DMS 273 treated with DMSO at 0.1 percent for 48 hours (cell line): ENCODE measurements at places on chromosomes 2 and 18.

- no peak for DNase-seq
Observed at GRCh38 chr2:46800625-46801349, 114.8 kb downstream of the MCFD2 start.

DNA sequence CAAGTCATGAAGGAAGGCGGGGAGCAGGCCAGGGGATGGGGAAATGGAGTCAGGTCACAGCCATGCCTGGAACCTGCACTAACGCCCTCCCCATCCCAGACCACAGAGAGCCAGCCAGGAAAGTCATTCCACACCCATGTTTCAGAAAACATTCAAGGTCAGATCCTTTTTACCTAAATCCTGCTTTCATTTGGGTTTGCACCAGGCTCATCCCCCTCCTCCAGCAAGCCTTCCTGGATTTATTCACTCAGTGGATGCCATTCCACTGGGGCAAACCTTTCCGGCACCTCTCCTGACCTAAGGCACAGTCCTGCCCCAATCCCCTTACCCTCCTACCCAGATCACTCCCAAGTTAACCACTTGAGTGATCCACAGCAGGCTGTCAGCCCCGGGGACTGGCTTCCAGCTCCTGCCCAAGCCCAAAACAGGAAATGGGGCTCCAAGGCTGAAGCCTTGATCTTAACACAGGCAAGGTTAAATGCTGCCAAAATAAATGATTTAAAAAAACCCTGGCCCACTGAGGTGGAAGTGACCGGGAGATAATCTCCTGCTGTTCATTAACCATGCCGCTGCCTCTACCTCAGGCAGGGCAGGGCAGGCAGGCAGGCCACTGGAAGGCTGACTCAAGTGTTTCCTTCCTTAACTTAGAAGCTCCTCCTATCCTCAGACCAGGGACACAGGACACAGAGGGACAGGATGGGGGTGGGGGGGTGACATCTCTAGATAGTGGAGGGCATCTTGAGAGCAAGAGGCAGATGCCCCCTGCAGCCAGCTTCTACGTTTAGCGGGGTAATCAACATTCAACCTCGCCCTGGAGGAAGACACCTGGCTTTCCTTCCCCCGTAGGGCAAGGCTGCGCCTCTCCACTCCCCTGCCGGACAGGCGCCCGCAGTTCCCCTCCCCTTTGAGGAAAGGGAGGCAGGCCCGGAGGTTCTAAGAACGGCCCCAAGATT is 1.4 kb downstream of the RAB11FIP5 start:
- no peak for DNase-seq

DNA sequence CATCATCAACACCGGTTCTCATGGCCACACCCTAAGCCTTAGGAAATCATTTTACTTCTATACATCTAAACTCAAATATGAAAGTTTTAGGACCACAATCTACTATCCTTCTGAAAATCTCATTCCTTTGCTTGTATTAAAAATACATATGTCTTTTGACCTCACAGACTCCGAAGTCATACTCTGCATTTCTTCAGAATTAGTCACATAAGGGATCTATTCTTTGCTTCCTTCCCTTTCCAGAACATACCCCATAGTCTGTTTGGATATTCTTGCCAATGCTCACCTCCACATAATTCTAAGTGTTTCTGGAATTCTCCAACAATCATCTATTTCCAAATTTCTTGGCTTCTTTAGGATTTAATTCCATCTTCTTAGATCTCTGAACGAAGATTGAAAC is 14.2 kb upstream of the DSG1 start:
- no peak for DNase-seq

GRCh38 chr18:30582078-30582477 is 460.5 kb downstream of the DSC3 start:
- no peak for DNase-seq

- DNase-seq = no peak
Observed at GRCh38 chr2:144541396-144541795, 21.5 kb upstream of the ZEB2 start.

DNA sequence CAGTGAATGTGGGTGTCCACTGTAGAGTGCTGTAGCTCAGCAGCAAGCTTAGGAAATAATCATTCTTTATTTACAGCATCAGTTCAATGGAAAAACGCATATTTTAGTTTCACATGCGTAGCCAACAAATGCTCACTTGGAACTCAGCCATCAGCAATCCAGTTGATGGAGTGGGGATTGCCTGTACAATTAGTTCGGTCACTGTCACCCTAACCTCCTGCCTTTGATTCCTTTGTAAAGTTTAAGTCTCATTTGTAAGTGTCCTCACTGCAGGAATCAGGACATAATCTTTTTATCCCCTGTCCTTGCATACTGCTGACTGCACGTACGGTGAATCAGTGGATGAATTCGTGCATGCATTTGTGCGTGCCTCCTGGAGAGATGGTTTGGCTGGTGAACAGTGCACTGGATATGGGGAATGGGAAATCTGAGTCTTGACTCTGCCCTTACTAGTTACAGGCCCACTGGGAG is 55.9 kb downstream of the RAB31 start:
- no peak for DNase-seq

GRCh38 chr2:26574066-26574899 is 66.9 kb downstream of the CIB4 start:
- no peak for DNase-seq

DNA sequence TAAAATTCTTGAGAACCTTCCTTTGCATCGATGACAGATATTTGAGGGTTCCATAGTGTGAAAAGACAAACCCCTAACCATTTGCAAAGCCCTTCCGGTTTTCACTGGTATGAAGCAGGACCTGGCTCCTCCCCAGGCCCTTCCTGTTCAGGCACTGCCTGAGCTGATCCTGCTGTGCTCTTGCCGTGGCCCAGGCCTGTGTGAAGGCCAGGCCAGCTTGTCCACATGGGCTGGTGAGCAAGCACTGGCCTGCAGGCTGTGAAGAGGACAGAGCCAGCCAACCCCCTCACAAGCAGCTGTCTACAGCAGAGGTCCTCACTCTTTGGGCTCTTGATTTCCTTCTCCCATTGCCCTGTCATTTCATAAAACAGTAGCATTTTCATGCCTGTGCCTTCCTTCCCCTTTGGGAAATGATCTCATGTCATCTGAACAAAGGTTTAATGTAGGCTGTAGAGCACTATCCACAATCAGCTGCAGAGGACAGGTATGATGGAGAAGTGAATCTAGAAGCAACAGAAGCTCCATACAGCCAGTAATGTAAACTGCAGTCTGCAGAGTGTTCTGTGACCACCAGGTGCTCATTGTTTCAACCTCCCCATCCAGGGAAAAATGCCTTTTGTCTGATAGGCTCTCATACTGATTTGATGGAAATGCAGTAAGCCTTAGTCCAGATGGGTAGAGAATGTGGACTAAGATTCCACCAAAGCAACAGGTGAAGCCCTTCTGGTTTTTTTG is 19.8 kb downstream of the MPHOSPH10 start:
- no peak for DNase-seq

GRCh38 chr18:13378150-13378549 is 159.6 kb downstream of the LDLRAD4 start:
- DNase-seq = no peak

DNA sequence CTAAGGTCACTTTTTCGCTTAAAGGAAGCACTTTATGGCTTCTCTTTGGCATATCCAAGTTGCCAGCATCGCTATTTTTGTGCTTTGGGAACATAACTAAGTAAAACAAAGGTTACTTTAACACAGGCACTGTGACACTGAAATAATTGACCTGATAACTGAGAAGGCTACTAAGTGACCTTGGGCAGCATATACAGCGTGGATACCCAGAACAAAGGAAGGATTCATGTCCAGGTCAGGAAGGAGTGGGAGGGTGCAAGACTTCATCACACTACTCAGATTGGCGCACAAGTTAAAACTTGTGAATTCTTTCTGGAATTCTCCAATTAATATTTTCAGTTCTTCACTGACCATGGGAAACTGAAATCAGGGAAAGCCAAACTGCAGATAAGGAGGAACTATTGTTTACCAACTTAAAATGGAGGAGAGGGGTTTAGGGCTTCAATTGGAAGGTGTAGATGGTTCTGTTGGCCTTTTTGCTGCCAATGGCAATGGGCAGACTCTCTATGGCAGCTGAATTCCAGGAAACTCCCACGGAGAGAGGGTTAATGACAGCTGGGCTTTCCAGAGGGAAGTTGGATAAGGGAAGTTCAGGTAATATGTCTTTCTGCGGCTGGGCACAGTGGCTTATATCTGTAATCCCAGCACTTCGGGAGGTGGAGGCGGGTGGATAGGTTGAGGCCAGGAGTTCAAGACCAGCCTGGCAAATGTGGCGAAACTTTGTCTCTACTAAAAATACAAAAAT is 45.3 kb downstream of the COMMD1 start:
- DNase-seq = no peak

- no peak for DNase-seq
Observed at GRCh38 chr18:10751653-10752052, 225.8 kb downstream of the NAPG start.

DNA sequence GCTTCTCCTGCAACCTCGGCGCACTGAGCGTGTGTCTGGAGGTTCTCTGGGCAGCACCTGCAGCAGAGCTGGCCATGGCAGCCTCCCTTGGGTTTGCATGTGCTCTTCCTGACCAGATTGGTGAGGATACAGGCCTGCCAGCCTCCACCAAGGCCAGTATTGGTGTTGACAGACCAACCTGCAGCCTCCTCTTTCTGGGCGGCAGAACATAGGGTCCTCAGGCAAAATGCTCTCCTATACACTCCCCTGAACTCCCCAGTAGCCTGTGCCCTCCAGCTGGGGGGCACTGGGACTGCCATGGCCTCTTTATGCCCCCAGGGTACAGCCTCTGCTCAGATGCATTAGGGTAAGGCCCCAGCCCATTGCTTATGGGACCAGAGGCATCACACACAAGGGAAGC is 131.9 kb upstream of the SPRED2 start:
- DNase-seq = no peak

DNA sequence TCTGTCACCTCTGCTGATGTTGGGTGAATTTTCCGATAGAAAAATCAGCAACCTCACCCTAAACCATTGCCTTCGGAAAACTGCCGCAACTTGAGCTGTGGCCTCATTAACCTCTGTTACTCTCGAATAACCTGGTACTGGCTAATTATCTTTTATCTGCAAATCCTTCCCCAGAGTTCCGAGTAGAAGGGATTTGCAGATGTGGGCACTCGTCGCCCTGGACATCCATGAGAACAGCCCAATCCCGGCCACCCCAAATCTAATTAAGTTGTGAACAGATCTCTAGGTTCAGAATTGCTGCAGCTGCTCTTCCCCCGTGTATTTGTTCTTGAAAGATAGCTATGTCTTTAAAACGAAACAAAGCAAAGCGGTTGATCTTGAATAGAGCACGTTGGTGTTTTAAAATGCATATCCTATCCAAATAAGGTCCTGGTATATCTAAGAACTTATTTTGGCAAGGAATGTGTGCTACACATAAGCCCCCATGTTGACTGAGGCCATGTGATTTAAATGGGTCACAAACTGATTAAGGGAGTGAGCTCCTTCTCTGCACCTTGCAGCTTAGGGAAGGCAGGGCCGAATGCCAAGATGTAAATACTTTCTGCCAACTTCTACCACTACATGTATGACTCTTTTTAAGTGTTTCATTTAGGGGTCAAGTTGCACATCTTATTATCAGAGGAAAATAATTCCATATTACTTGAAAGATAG is 88.2 kb downstream of the MTCL1 start:
- DNase-seq = no peak

DNA sequence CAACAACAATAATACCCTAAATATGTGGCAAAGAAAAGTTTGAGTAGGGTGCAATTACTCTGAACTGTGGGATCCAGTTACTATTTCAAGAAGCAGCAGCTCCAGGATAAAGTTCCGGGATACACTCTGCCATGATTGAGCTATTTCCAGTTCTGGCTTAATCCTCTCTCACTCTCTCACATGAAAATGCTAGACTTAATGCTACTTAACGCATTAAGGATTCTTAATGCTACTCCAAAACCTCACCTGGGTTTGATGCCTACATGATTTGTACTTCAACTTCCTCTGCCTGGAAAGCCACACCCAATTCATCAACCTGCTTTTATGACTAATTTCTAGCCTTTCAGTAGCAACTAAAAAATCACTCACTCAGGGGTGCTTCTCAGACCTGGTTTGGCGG is 151.1 kb upstream of the HNMT start:
- DNase-seq = no peak

DNA sequence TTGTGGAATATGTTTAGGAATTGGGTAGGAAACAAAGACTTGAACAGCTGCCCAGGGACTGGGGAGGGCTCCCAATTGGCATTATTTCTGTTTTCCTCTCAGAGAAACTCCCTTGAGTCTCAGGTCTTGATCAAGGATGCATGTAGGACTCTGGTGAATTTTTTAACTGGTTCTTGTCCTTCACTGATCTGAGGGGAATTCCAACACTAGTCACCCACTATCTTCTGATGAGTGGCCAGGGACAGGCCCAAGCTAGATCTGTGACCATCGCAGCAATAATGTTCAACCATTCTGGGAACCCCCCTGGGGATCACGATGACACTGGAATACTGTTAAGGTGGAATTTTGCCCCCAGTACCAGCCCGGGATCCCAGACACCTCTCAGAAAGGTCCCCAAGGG is 132.0 kb downstream of the SH3BP4 start:
- DNase-seq = no peak

DNA sequence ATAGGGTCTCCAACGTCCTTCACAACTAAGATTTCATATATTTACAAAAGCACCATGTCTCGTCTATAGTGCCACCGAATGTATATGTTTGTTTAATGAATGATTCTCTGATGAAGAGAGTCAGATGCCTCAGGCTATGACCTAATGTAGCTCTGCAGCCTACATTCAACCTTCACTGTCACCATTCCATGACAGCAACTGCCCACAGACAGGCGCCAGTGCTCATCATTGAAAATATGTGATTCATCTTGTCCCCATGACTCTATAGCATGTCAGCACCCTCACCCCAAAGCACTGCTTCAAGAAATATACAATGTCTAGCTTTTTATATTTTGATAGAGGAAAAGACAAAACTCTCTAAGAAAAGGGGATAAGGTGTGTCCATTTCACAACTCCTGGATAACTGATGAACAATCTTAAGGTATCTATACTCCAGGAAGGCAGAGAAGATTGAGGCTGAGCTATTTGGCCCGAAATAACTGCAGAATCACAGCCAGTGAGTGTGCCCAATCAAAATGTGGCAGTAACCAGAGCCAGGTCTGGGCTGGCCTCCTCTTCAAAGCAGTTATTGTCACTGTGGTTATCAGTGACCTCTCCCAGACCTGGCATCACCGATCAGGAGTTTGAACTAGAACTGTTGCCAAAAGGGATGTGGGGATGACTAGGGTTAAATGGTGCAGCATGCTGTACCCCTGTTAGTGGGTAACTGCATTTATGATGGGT is 246.6 kb downstream of the SETBP1 start:
- DNase-seq = no peak
